ENCODE measurements at places on chromosomes 11 and 22.

DNA sequence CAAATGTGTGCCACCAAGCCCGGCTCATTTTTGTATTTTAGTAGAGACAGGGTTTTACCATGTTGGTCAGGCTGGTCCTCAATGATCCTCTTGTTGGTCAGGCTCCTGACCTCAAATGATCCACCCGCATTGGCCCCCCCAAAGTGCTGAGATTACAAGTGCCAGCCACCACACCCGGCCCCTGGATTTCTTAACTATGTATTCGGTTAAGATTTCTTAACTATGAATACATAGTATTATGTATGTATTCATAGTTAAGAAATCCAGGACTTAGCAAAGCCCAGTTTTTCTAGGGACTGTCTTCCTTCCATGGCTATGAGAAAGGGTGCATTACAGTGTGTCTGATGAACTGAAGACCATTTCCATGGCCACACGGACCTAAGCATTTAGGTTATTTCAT lies 1.7 kb downstream of the C11orf91 start:
- DNase-seq: no peak

- no peak for DNase-seq
Measured at GRCh38 chr11:74638869-74639268, 46.5 kb downstream of the POLD3 start.

DNA sequence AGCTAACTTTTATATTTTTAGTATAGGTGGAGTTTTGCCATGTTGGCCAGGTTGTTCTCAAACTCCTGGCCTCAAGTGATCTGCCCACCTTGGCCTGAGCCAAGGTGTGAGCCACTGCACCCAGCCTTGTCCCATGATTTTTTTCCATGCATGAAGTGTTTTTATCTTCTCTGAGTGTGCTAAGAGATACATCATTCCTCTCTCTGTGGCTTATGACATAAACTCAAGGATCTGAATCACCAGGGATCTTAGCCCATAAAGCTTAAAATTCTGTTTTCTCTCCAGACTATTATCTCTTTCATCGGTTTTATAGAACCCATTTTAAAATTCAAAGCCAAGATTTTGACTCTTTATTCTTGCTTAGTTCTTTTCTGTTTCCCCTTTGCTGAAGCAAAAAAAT lies 48.4 kb upstream of the C11orf58 start:
- no peak for DNase-seq

DNA sequence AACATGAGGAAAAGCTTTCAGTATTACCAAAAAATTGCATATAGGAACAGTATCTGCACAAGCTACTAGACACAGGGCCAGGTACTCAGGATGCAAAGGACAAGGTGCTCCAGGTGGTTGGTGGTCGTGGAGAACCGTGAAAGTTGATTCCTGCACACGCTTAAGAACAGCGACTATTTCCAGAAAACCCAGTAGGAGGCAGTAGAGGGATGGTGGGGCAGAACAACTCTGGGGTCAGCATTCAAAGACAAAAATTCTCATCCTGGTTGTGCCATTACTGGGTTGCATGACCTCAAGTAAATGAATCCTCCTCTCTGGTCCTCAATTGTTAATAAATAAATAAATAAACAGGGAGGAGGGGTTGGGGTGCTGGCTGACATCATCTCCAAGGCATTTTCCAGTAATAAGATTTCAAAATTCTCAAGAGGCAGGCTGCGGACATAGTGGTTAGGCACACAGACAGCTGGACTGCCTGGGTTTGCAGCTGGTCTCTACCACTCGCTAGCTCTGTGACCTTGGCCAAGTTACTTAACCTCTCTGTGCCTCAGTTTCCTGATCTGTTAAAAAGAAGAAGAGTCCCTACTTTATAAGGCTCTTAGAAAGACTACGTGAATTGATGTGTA lies 89.6 kb downstream of the ISX start:
- DNase-seq: no peak

GRCh38 chr11:78164471-78164870 lies 24.0 kb downstream of the KCTD21 start:
- DNase-seq: no peak

DNA sequence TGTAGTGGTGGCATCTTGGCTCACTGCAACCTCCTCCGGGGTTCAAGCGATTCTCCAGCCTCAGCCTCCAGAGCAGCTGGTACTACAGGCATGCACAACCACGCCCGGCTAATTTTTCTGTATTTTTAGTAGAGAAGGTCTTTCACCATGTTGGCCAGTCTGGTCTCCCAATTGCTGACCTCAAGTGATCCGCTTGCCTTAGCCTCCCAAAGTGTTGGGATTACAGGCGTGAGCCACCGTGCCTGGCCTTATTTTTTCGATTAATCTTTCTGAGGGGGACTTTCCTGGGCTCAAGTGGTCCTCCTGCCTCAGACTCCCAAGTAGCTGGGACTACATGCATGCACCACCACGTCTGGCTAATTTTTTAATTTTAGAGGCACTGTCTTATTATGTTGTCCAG lies 5.6 kb downstream of the SNU13 start:
- no peak for DNase-seq

DNA sequence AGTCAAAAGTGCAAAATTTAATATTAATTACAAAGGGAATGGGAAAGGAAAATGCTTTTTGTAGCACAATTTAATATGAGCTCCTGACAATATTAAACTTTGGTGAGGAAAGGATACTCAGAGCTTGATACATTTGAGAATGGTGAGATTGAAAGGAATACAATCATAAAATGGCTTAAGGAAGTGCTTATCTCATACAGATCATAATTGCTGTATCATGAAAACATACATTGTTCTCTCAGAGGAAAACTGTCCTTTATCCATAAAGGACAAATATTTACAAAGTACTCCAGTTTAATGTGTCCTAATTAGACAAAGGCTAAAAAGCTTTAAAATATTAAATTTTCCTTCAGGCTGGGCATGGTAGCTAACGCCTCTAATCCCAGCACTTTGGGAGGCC lies 260.4 kb downstream of the TMEM135 start:
- DNase-seq: no peak

- no peak for DNase-seq
Measured at GRCh38 chr11:78417175-78417887, at the start of gene GAB2. GAB2 (minus strand) TSS chr11:78417820; CDS start chr11:78417720, 100 bp downstream.

DNA sequence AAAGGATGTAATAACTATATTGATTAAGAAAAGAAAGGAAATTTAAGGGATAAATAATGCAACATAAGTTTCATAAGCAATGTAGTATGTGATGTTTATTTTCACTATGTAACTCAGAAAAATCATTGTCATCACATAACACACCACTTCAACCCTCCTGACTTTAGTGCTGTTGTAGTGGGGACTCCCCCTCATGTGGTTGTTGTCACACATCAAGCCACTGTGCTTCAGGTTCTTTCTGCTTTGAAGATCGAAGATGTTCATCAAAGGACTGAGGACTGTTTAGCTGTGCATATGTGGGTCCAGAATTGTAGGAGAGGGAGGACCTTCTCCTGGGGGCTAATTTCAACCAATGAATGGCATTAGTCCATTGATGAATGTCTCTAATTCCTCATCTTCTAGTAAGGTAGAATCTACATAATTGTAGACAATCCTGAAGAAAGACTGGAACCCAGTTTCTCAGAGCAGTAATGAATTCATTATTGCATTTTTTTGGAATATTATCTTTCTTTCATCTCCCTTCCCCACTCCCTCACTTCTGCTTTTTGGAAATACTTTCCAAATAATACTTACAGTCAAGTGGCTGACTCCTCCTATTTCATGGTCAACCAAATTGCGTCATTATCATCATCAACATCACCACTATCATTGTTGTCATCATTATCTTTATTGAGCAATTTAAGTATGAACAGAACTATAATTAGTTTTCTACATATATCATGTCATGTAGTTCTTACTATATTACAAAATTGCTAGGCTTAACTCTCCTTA lies 9.8 kb upstream of the CARD16 start:
- no peak for DNase-seq

DNA sequence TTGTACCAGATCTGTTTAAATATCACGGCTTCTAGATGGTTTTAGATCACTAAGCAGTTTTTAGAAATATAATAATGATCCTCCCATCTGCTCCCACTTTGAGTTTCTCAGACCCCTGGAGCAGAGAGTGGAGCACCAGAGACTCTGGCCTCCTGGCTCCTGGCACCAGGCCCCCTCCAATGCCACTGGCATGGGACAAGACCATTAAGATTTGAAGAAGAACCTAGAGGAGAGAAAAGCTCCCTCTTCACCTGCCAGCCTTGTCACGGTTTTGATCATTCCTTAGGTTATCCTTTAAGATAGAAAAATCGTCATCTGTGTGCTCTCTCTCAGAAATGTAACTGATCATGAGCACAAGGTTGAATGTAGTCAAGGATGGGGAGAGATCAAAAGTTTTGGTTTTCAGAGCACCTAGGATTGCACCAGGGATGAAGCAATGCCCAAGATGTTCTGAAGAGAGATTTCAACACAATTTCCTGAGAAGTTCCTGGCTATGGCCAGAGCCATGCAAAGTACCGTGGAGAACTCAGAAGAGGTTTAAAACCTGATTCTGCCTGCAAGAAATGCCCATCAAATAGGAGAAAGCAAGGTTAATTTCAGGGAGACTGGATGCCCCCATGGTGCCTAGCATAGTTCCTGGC lies 22.2 kb downstream of the IL10RA start:
- DNase-seq: no peak

GRCh38 chr22:38974826-38975175 lies 7.3 kb upstream of the APOBEC3B start:
- no peak for DNase-seq

- DNase-seq: no peak
Measured at GRCh38 chr22:44924098-44924497, 85.7 kb downstream of the PHF21B start.

DNA sequence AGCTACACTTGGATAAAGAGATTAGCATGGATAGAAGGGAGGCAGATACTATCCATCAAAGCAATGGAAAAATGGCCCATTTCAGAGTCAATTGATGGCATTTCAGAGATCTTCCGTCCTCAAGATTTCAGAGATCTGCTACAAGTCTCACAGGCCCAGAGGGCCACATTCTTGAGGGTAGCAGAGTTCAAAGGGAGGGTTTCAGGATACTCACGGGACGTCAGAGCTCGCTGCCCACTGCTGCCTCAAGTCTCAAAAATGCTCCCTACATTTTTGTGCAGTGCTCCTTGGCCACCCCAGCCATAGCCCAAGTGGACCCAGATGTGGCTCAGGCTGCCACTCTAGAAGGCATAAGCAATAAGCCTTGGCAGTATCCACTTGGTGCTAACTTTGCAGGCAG lies 24.9 kb downstream of the RTL6 start:
- no peak for DNase-seq

DNA sequence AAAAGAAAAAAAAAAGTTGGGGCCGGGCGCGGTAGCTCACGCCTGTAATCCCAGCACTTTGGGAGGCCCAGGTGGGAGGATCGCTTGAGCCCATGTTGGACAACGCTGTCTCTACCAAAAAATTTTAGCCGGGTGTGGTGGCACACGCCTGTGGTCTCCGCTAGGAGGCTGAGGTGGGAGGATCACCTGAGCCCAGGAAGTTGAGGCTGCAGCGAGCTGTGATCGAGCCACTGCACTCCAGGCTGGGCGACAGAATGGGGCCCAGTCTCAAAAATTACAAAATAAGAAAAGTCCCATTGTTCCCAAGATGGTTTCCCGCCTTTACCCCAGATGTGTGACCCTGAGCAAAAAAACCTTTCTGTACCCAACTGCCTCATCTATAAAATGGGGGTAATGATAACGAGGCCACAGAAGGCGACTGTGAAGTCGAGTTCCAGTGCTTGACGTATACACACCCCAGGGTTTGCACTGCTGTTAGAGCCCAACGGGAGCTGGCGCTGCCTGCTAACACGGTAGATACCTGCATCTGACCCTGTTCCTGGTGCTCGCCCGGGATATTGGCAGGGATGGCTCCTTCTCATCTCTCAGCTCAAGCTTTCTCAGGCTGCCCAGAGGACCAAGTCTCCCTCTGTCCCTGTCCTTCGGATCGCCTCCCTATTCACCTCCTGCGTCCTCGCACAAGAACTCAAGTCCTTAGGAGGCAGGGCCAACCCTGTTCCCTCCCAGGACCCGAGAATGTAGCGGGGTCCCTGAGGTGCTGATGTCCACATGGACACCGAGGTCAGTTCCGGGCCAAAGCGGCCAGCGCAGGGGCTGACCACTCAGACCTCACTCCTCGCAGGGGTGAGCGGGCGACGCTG lies 1.1 kb upstream of the RPLP2 start:
- DNase-seq: peak; percentile 71

Measured in OCI-LY7 (cell line).